GF-D8 (cell line): ENCODE measurements at places on chromosomes 11 and 22.

GRCh38 chr11:122215244-122215992, 99.4 kb upstream of the BLID start:
- peak; percentile 86 for DNase-seq

- DNase-seq = no peak
Observed at GRCh38 chr11:36890121-36890679, 292.2 kb upstream of the RAG2 start.

DNA sequence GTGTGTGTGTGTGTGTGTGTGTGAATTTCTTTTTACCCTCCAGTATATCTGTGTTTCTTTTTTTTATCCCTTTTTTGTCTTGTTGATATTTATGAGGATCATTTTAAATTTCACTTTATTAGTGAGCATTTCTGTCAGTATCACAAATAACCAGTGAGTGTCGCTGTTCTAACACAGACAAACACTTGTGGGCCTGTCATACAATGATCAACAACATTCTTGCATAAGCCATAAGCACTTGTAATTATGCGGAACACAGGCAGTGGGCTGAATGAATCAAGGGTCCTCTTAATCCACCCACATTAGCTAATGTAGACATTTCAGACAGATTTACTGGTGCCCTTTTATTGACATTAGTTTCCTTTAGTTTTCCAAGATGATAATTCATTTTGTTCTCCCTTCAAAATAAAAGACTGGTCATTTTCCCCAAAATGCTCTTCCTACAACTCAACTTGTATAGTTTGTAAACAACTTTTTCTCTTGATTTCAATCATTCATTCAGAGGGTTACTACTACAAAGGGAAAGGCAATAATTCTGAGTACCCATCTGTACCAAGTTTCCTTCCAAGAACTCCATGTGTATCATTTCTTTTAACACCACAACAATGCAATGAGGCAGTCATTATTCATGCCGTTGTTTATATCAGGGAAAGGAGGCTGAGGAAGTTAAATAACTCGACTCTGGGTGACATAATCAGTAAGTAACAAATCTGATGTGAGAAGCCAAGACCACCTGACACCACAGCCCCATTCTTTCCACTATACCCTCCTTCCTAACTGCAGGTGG, 34.5 kb upstream of the ANO3 start:
- no peak for DNase-seq

- DNase-seq = no peak
Observed at GRCh38 chr11:80240245-80240644, 799.4 kb upstream of the TENM4 start.

GRCh38 chr22:49026494-49027367, 800.9 kb downstream of the BRD1 start:
- DNase-seq = no peak

DNA sequence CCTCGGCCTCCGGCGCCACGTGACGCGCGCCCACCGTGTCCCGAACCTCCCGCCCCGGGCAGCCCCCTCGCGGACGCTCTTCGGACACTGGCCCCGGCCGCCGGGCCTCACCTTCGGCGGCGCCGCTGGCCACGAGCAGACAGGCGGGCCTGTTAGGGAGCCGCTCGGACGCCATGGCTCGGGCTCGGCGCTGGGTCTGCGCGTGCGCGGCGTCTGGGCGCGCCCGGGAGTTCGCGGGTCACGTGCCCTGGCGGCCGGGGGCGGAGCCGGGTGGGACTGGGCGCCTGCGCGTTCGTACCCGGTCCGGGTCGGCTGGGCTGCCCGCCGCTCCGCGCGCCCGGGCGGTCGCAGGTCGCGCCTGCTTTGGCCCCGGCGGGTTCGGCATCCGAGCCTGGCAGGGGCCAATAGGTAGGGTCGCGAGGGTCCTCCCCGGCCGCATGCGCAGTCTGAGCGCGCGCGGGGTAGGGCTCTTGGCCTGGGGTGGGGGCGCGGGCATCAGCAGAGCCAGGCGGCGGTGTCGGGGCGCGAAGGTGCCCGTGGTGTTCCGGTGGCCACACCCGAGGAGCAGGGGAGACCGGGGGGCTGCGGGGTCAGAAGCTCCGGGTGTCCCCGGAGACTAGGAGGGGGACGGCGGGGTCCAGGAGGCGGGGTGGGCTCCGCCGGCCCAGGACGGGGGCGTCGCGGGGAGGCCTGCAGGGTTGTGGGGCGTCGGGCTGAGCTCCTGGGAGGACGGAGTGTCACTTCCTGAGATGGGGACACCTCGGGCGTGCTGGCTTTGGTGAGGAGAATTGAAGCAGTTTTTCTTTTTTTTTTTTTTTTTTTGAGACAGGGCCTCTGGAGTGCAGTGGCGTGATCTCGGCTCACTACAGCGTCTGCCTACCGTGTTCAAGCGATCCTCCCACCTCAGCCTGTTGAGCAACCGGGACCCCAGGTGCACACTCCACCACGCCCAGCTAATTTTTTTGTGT, at the start of gene GATD1:
GATD1 (minus strand) TSS at position 200 of the 968 bp plus-strand sequence; CDS start at position 175, 25 bp downstream.
- peak; percentile 27 for DNase-seq

- DNase-seq = no peak
Observed at GRCh38 chr11:4071325-4071724, 23.3 kb upstream of the RRM1 start.

GRCh38 chr22:37802310-37803194, 5.2 kb upstream of the GCAT start:
- DNase-seq = peak; percentile 24

GRCh38 chr11:113316256-113316655, 1.9 kb downstream of the TTC12 start:
- DNase-seq = no peak

DNA sequence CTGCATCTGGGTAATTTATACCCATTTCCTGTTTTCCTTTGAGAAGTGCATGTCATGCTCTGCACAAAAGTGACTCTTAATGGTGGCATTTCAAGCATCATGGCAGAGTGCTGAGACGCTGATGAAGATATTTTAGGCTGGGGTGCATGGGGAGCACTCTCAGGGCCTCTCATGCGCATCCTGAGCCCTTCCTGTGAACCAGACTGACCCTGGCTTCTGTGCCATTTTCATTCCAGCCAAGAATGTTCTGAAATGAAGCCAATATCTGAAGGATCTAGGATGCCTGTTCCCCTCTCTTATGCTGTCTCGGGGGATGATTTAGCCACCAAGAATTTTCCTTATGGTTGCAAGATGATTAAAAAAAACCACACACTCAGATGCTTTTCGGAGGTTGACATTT, 61.5 kb downstream of the MIAT start:
- no peak for DNase-seq

- no peak for DNase-seq
Observed at GRCh38 chr11:132043714-132044113, 673.3 kb downstream of the NTM start.
